Left colon (tissue), 2 donors: ENCODE measurements at places on chromosomes 1 and 21.

DNA sequence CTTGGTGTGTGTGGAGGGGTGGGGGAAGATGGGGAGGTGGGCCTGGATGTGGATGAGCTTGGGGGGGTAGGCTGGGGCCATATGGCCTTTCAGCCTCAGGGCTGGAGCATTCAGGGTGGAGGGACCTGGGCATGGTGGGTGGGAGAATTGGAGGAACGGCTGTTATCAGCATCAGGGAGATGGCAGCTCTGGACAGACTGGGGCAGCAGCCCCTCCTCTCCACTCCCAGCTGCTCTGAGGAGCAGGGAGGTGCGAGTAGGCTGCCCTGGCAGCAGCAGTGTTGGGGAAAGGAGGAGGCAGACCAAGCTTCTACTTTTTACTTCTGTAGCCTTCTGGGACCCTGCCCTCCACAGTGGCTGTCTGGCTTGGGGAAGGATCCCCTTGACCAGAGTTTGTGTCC lies 10.2 kb downstream of the PPFIA4 start:
- no peak for DNase-seq

DNA sequence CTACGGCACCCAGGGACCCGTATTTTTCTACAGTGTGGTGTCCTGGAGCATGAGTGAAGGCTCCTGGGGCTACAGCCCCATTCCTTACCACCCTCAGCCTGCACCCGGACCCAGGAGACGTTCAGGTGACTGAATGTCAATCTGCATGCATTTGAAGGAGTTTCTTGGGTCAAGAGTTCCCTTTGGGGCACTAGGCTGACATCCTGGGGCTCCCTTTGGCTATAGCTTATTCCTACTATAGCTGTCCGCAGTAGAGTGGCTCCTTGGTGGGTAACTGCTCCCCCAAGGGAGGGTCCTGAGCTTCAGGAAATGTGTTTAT lies 19.9 kb upstream of the LRRN2 start:
- no peak for DNase-seq

GRCh38 chr1:175530183-175530582 lies 213.2 kb downstream of the TNR start:
- no peak for DNase-seq

DNA sequence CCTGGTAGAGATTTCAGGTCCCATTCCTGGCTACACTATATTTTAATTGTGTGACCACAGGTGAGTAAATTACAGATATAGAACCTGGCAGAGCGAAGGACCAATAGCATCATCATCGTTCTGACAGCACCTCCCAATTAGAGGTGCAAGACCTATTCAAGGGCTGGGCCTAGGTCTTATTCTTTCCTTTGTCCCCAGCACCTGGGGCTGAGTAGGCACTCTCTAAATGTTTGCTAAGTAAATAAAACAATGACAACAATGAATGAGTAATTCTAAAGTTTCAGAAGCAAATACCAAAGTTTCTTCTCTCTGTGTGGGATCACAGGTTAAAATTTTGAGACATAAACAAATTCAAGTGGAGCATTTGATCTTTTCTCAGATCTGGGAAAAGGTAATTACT lies 32.7 kb downstream of the BEND5 start:
- DNase-seq = no peak

GRCh38 chr1:67040405-67040804 lies 13.5 kb downstream of the SLC35D1 start:
- DNase-seq = no peak

GRCh38 chr1:7103874-7104273 lies 318.6 kb downstream of the CAMTA1 start:
- DNase-seq = no peak

- DNase-seq = no peak
These were observed 149.7 kb downstream of the PEX14 start for GRCh38 chr1:10624256-10625050.

DNA sequence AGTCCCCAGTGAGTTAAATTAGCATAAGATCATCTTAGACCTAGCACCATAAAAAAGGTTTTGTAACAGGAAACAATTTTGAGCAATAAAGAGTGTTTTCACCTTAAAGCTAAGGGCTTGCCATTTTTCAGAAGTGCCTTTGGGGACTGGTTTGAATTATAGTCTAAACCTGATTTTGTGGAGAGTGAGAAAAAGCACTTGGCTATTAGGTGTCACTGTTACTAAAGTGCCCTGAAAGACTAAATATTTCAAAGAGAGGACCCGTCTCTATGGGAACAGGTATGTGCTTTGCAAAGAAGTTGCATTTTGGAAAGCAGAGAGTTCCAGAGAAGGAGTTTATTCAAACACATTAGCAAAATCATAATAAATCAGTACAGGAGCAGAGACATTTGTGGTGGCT lies 9.1 kb downstream of the NTNG1 start:
- DNase-seq = no peak

GRCh38 chr1:75074831-75075395 lies 59.3 kb upstream of the LHX8 start:
- DNase-seq = no peak

GRCh38 chr1:86991549-86992186 lies 77.2 kb downstream of the HS2ST1 start:
- no peak for DNase-seq

DNA sequence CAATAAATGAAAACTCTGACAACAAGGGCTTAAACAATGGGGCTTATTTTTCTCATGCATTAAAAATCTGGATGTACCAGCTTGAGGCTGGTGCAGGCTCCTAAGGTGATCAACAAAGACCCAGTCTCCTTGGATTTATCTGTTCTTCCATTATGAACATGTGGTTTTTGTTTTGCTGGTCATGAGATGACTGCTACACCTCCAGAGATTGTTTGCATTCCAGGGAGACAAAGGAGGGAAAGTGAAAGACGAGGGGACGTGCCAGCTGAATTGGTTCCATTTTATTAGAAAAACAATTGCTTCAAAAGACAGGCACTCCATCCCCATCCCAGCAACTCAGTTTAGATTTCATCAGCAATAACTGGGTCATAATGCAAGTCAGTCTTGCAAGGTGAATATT lies 90.9 kb upstream of the KCNK1 start:
- no peak for DNase-seq

- no peak for DNase-seq
These were observed 126.7 kb downstream of the EIF4G3 start for GRCh38 chr1:21050031-21050430.

DNA sequence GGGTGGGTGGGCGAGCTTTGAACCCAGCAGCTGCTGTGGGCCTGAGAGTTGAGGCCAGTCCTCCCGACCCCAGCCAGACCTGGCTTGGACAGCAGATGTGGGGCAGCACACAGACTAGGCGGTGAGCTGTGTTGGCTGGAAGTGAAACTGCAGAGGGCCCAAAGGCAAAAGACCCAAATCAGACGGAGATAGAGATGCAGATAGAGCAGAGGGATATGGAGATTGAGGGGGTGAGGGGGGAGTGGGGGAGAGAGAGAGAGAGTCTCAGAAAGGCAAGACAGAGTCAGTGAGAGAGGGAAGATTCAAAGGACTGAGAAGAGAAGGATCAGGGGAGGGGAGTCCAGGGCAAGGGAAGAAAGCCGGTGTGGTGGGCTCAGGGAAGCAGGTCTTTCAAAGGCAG lies 17.0 kb upstream of the POU3F1 start:
- no peak for DNase-seq

GRCh38 chr1:41428738-41429640 lies 55.5 kb downstream of the EDN2 start:
- no peak for DNase-seq

DNA sequence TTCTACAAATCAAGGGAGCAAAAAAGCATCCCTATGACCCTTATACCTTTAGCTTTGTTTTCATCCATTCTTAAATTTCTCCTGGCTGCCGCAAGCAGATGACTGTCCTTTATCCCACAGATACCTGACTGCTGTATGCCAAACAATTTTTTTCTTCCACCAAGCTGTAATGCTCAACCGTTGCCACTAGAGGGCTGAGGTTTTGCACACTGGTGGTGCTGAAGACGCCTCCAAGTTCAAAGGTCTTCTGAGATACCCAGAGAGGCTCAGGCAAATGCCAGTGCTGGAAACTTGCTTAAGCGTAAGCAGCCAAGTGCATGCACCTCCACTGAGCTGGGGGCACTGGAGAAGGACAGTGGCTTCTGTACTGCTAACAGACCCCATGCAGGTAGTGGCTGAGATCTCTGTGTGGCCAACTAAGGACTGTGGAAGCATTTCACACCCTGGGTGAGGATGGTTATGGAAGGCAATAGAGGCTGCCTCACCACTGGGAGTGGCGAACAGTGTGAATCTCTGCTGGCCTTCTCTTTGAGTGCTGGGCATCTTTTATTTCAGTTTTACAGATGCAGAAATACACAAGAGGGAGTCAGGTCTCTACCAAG lies 28.5 kb downstream of the CNIH3 start:
- DNase-seq = no peak

DNA sequence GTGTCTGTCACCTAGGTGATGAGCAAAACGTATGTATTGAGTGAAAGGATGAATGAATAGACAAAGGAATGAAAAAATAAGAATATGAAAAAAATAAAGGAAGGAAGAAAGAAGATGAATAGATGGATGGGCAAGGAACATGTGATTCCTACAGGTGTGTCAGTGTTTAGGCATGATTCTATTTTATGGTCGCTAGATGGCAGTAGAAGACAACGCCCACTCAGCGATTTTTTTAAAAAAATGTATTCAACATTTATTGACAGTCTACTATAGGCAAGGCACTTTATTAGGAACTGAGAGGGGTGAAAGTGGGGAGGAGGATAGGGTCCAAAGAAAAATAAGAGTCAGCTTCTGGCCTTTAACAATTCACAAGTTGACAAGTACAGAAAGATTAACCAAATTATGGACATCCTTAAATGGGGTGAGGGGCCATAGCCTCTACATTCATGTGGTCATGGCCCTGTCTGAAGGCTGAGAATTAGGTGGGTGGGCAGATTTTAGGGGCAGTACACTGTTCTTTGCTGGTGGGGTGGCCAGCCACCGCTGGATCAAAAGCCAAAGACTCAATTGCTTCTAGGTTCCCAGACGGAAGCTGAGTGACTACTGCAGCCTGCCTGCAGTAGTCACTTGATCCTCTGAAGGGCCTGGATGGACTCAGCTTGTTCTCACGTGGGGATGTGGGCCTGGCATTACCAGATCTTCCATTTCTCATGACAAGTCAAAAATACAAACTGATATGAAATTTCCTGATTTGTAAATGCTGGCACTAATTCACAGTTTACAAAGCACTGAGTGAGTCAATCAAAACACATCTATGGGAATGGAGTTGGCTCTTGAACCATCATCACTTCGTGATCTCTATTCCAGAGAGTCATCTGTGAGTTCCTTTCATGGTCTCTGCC lies 83.9 kb downstream of the FASLG start:
- DNase-seq = no peak

DNA sequence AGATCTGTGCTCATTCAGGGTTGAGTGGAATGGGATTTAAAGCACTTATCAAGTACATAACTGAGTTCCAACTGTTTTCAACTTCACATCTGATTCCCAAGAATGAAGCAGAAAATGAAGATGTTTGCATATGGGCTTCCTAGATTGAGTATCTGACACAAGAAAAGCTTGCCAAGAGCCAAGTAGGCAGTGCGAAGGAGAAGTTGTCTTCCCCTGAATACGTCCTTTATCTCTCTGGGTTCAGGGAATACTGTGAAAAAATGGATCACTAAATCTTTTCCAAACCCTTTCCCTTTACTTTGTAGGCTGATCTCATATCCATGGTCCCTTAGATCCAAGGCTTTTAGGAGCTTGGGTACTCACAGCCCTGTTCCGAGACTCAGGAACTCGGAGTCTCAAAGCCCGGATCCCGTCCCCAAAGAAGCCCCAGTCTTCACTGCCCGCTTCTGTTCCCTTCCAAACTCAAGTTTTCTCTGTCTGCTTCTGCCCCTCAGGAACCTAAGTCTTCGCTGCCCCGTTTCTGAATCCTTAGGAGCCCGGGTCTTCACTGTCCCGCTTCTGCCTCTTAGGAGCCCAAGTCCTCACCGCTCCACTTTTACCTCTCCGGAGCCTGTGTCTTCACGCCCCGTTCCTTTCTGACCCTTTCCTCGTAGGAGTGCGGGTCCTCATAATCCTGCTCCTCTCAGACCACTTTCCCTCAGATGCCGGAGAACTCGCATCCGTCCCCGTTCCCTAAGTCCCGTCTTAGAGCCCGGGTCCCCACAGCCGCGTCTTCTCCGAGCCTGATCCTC lies 616 bp downstream of the TAF12 start:
- DNase-seq = no peak
